ENCODE measurements at places on chromosomes 6 and 20. TPM values are rescaled to one million over a fixed set of nuclear protein-coding genes. Genes with fewer than 3 reads are reported as not detected.

The HAO1 gene
- total RNA-seq = not detected

The NRN1 gene
- 79.4 TPM for total RNA-seq

The CD24 gene
- 337 TPM for total RNA-seq

The REV3L gene
- 71.2 TPM for total RNA-seq

The LAMA4 gene
- 65.7 TPM for total RNA-seq

The GMPR gene
- 37.5 TPM for total RNA-seq

The IL17F gene
- not detected for total RNA-seq

The CDH4 gene
- total RNA-seq = 0.31 TPM

Measured in myocyte (in vitro differentiated cells).